ENCODE measurements at places on chromosomes 1 and 21. TPM values are rescaled to one million over a fixed set of nuclear protein-coding genes. Genes with fewer than 3 reads are reported as not detected.

DNA sequence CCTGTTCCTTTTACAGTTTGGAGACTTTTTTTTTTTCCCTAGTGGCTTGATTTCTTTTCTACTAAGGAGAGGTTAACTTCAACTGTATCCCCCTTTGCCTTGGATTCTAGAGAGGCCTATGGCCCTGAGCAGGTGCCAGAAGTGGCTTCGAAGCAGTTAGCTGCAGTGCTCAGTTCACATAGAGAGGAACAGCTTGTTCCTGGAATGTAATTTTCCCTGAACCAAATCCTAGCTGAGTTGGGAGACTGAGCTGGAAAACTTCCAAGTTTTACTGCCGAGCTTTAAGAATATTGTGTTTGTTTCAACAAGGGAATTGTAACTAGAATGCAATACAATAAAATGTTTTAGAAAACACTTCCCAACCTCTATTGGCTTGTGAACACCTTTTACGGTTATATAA lies 17.5 kb downstream of the RD3 start:
- no peak for DNase-seq

- DNase-seq, result no peak
Observed at GRCh38 chr1:3869751-3870301, 12.6 kb downstream of the DFFB start.

DNA sequence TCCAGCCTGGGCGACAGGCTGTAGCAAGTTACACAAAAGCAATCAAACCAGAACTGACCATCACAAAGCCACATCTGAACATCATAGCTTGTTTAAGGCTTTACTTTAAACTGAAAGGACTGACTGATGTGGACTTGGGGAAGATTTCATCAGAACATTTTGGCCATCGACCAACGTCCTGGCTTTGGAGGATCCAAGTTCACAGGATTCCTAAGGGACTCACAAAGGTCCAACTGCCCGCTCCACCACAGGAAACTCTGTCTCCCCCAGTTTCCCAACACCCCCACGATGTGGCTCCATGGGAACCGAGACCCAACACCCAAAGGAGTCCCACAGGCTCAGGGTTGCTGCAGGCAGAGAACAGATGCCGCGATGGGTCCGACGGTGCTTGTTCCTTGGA lies 9.3 kb downstream of the SSU72 start:
- no peak for DNase-seq

DNA sequence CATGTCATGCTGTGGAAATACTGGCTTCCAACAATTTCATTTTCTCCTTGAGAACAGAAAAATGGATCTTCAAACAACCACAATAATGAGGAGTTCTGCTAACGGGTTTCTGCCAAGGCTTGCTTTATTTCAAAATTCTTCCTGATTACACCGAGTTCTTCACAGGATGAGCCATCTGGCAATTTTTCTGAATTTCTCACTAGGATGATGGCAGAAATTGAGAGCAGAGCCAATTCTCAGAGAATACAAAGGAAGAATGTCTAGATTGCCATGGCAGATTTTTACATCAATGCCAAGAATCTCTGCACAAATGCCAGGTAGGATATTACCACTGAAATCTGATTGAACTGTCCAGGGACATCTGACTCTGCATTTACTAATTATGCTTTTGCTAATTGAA lies 619.0 kb upstream of the CHRM3 start:
- DNase-seq, result no peak

- DNase-seq, result no peak
Observed at GRCh38 chr1:248710305-248710900, 7.8 kb upstream of the OR14I1 start.

DNA sequence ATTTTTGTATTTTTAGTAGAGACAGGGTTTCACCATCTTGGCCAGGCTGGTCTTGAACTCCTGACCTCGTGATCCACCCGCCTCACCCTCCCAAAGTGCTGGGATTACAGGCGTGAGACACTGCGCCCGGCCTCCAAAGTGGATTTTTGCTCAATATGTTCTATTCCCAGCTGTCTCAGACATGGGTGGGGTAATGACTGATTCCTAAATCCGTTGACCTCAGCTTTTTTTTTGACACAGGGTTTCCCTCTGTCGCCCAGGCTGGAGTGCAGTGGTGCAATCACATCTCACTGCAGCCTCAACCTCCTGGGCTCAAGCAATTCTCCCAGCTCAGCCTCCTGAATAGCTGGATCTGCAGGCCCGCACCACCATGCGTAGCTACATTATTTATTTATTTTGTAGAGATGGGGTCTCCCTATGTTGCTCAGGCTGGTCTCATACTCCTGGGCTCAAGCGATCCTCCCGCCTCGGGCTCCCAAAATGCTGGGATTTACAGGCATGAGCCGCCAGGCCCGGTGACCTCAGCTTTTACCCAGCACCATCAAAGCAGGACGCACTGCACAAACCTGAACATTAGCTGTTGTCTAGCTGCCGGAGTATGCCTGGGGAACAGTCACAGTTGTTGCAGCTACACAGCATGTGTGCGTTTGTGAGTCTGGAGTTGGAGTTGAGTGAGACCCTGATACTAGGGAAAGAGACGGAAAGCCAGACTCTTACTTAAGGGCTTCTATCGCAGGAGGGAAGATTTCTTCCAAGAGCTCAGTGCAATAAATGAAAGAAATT lies 43.7 kb upstream of the PSEN2 start:
- DNase-seq, result no peak

DNA sequence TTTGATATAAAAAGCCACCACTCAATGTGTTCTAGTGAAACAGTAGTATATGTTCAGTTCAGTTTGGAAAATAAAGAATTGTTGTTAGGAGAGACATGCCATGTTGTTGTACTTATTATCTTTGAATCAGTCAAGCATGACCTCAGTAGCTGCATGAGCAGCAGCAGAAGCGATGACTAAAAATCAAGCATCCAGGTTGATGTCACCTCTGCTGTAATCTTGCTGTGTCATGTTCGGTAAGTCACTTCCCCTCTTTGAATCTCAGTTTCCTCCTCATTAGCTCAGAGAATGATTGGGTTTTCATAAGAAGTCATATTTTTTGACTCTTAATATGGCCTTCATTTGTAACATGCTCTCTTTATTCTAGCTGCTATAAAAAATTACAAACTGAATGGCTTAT lies 428.4 kb upstream of the B3GALT2 start:
- DNase-seq, result no peak

GRCh38 chr1:241957692-241958494 lies at the start of gene BECN2:
Gene BECN2, plus strand, starts transcription at chr1:241957767. Its CDS starts 0 bp downstream, at chr1:241957767.
- DNase-seq, result peak; percentile 55

The FAM167B gene
- total RNA-seq, result 3.9 TPM

DNA sequence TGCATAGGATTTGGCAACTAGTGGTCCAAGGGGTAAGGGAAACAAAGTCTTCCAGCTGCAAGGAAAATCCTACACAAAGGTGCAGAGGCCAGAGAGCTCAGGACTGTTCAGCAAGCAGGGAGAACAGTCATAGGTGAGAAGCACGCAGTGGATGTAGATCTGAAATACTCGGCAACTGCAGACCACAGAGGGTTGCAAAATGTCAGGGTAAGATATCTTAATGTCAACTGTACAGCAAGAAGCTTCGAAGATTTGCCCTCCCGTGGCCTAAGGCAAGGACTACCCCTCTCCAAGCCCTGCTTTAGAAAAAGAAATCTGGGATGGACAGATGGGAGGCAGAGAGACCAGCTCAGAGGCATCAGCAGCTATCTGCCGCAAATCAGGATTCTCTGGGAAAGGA lies 153.4 kb upstream of the IRF2BP2 start:
- no peak for DNase-seq

DNA sequence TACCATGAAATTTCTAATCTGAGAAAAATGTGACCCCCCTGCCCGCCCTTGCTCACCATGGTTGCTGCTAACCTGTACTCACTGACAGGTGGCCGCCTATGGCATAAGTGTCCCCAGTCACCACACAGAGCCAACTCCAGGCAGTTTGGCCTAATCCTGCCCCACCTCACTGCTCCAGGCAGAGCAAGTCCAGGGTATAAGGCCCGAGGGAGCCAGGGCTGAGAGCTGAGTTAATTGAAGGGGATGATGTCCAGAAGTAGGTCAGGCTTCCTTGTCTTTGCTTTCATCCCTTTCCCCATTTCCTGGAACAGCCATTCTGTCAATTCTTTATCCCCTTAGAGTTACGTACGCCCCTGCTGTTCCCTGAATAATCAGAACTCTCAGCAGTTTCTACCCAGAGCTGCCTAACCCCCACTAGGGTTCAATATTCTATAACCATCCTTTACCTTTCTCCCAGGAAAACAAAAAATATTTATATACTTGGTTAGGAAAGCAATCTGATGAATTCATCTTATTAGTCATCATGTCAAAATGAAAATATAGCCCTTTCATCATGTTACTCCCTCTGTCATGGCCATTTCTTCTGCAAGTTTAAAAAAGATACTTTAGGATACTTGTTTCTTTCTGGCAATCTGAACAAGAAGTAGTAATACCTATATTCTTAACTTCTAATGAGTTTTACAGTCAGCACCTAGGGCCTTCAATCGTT lies 29.4 kb upstream of the CD101 start:
- no peak for DNase-seq

GRCh38 chr1:241592273-241592958 lies 47.8 kb downstream of the CHML start:
- no peak for DNase-seq

GRCh38 chr1:55214934-55215193 lies 300 bp downstream of the USP24 start:
- peak; percentile 84 for DNase-seq

- DNase-seq, result peak; percentile 49
Observed at GRCh38 chr1:30906631-30907441, 1.7 kb downstream of the SDC3 start.

The TSSK3 gene
- total RNA-seq, result 6.4 TPM

The LCE1E gene
- total RNA-seq, result not detected

The CCDC17 gene
- total RNA-seq, result 2.5 TPM

DNA sequence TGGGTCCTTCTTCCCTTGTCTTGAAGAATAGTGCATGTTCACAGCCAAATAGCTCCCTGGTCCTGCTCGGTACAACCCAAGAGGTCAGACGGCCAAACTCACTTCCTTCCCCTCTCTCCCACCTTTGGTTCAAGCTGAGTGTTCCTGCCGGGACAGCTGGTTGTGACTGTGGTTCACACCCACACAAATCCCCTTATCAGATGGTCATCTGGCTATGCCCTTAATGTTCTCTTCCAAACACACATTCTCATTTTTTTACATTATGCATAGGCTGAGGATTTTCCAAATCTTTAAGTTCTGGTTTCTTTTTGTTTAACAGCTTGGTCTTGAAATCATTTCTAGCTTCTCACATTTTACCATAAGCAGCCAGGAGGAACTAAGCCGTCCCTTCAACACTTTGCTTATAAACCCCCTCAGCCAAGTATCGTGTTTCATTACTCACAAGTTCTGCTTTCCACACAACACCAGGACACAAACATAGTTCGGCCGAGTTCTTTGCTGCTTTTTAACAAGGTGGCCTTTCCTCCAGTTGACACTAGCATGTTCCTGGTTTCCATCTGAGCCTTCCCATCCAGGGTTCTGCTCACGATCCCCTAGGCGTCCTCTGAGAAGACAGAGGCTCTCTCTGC lies 19.7 kb upstream of the TSPEAR start:
- no peak for DNase-seq

DNA sequence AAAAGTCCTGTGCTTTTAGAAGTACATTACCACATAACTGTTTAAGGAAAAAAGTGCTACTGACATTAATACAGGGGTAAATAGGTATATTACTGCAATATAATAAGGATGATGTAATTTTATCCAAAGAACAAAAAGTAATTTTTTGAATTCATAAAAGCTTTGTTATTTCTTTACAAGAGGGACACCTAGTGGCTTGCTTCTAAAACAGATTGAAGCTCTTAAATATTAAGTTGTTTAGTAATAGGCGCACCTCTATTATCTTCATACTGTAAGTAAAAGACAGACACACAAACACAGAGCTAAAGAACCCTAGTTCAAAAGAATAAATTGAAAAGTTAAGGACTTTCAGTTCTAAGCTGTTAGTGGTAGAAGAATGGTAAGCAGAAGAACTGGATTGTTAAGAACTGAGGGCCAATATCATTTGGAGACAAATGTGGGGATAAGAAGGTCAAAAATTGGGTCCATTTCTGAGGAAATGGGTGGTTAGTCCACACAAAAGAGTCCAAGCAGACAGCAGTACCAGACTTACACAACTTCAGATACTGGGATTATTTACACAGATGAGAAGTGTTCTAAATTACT lies 15.4 kb downstream of the ZNHIT6 start:
- DNase-seq, result no peak

The ADCY10 gene
- total RNA-seq, result not detected

The LPAR3 gene
- 0.89 TPM for total RNA-seq

The AMY2A gene
- total RNA-seq, result not detected

GRCh38 chr1:209421978-209422680 lies 161.4 kb upstream of the CAMK1G start:
- no peak for DNase-seq

The VSIG8 gene
- total RNA-seq, result not detected

DNA sequence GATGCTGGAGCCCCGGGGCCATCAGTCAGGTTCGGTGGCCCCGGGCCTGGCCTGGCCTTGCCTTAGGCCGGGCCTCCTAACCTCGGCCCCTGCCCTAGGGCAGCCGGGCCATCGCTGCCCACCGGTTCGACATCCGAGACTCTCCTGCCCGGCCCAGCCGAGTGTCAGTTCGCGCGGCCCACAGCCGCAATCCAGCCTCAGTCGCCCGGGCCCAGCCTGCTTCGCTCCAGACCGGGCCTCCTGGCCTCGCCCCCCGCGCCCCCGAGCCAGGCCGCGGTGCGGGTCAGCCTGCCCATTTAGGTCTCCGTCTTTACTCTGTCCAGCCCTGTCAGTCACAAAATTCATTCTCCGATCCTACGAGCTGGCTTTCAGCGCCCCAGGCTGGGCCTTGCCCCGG lies 777 bp downstream of the LRRC41 start:
- no peak for DNase-seq

DNA sequence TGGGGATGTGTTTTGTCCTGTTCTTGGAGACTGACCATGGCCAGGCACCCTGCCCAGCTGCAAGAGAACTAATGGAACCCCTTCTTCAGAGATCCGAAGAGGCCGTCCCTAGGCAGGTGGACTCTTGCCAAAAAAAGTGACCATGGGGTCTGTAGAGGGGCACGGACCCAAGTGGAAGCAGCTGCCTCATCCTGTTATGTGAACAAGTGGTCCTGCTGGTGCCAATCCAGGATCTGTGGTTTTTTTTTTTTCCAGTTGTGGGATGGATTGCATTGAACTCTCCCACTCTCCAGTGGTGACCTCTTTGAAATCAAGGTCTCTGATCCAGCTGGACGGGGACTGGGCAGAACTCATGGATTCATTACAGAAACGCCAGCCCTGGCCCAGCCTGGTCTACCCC lies 71.2 kb downstream of the ARHGEF10L start:
- no peak for DNase-seq

- DNase-seq, result no peak
Observed at GRCh38 chr1:91036894-91037829, 15.3 kb upstream of the ZNF644 start.

GRCh38 chr1:167737169-167737568 lies 15.4 kb downstream of the MPZL1 start:
- no peak for DNase-seq

- DNase-seq, result no peak
Observed at GRCh38 chr1:168441745-168442144, 102.1 kb downstream of the XCL2 start.
